ENCODE measurements at places on chromosomes 6 and 20.

DNA sequence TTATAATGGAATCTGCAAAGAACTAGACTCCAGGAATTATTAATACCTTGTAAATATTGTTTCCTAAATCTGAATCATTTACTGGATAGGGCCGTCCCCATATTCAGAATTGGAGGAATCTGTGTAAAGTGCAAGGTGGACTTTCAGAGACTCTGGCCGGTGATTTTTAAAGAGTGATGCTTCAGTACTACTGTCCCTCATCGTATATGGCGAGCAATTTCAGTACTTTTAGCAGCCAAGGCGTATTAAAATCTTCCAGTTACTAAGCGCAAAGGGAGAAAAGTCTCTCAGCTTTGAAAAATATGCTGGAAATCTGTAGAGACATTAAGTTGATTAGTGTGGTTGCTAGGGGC lies 483 bp downstream of the SMIM26 start:
- no peak for DNase-seq

DNA sequence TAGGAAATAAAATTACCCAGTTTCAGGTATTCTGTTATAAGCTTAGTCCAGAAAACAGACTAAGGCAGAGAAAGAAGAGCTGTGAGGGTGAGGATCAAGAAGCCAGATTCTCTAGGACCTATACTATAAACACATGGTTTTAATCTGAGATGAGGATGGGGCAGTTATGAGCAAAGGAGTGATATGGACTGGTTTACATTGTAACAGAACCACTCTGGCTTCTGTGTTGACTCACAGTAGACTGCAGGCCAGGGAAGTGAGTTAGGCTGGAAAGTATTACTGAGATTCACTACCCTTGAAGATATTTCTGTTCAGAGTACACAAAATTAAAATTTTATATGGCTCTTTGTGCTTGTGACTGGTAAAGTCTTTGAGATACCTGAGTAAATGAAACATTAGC lies 3.2 kb upstream of the RWDD1 start:
- no peak for DNase-seq

GRCh38 chr20:49052334-49052733 lies 6.2 kb downstream of the CSE1L start:
- DNase-seq = peak; percentile 38

GRCh38 chr6:111980971-111981840 lies 72.7 kb upstream of the CCN6 start:
- DNase-seq = no peak

DNA sequence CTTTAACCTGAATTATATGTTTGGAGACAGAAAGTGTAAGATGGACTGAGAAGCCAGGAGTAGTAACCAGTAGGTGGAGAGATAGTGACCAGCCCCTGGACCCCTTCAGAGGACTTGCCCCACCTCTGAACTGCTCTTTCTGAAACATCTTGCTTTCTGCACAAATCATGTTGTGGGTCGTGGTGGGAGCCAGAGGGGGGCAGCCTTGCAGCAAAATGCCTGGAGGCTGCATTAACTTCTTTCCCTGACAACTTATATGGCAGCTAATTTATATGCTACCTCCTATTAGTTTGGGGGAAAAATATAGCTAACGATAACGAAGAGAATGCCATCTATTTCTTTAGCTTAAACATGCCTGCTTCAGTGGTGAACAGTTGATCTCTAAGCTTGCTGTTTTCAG lies 859.8 kb downstream of the MAFB start:
- DNase-seq = no peak

DNA sequence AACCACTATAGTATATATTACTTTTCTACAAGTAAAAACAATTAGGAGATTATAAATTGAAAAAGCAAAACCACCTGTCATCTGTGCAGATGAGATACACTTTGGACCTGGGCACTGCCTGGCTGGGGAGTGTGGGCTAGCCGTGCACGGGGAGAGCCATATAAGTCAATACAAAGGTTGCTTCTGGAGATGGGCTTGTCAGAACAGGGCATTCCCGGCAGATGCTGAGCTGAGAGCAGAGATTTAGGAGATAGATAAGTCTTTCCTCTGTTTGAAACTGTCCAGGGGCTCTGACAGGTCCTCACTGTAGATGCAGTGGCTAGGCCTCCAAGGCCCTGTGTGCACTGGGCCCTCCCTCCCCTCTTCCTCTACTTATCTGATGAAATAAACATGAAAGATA lies 34.5 kb downstream of the CD164 start:
- DNase-seq = no peak

DNA sequence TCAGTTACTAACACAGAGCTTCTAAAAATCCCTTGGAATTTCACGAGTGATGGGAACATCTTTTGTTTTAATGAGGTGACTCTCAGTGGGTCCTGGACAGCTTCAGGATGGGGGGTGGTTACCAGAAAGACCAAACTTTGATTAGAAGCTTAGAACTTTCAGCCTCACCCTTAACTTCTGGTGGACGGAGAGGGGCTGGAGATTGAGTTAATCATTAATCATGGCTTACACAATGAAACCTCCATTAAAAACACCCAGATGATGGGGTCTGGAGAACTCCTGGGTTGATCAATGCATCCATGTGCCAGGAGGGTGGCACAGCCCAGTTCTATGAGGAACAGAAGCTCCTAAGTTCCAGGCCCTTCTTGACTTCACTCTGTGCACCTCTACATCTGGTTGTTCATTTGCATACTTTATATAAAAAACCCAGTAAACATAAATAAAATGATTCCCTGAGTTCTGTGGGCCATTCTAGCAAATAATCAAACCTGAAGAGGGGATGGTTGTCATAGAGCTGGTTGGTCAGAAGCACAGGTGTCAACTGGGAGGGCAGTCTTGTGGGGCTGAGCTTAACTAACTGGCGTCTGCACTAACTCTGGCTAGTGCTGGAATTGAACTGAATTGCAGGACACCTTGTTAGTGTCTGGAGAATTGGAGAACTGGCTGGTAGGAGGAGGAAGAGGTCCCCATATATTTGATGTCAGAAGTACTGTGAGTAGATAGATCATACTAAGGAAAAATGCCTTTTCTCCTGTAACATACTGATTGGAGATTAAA lies 10.3 kb downstream of the RMND1 start:
- no peak for DNase-seq

- DNase-seq = peak; percentile 56
Measured at GRCh38 chr6:38443352-38444144, 196.2 kb downstream of the BTBD9 start.

DNA sequence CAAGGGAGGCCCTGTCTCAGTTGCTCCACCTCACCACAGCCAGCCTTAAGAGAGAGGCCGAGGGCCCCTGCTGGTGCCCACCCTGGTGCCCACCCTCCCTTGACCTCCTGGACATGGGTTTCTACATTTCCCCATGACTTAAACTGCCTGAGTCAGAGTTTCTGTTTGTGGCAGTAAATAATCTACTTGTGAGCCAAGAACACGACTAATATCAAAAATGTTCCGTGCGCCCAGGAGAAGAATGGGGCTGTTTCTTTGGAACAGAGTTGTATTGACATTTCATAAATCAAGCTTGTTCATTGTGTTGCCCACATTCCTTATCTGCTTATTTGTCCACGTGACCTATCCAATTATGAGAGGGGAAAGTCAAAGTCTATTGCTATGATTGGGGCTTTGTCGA lies 143.5 kb downstream of the ANKRD60 start:
- no peak for DNase-seq

DNA sequence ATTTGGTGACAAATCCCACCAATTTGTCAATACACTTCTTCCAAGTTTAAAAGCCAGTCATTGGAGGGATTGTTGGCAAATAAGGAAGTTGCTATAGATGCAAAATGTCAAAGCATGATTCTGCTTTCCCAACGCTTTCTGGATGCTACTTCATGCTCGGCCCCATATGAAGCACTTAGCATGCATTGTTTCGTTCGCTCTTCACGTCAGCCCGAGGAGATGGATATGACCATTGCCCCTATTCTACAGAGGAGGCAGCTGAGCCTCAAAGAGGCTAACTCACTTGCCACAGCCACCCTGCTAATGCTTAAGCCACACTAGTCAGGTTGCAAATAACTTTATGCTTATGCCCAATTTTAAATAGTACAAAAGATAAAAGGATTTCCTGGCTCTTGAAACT lies 2.8 kb upstream of the NXT1 start:
- no peak for DNase-seq

GRCh38 chr6:21593927-21594415 lies 420 bp downstream of the SOX4 start:
- no peak for DNase-seq

DNA sequence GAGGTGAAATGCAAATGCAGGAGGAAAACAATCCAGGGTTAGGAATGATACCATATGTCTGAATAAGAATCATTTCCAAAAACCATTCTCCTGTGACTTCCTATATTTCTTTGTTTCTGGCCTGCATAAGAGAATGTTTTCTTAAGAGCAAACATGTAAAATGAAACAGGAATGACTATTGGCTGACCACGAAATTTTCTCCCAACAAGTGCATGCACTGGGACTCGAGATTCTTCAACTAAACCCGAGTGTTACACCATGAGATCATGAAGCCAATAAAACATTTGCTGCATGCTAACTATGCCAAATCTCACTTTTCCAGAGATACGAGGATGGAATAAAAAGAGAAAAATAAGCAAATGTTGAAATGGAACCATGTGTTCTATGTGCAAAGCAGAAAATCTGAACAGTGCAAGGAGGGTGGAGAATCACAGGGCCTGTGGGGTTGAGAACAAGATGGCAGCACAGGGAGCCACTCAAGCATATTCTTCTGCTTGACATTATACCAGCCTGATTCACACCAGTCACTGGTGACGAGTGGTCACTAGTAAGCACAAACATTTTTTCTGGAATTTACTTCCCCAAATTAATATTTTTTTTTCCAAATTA lies 212.2 kb upstream of the FOXA2 start:
- peak; percentile 26 for DNase-seq

GRCh38 chr6:137707590-137708360 lies 159.3 kb upstream of the TNFAIP3 start:
- peak; percentile 72 for DNase-seq

- DNase-seq = no peak
Measured at GRCh38 chr20:1875762-1876161, 19.4 kb upstream of the SIRPA start.

- DNase-seq = peak; percentile 48
Measured at GRCh38 chr6:141077355-141078333, 1055.1 kb upstream of the GJE1 start.

GRCh38 chr6:170088582-170088955 lies 202.3 kb downstream of the DLL1 start:
- no peak for DNase-seq

- DNase-seq = peak; percentile 18
Measured at GRCh38 chr6:123804014-123804786, 535 bp downstream of the NKAIN2 start.

GRCh38 chr6:47238456-47238995 lies 71.2 kb downstream of the TNFRSF21 start:
- DNase-seq = no peak

DNA sequence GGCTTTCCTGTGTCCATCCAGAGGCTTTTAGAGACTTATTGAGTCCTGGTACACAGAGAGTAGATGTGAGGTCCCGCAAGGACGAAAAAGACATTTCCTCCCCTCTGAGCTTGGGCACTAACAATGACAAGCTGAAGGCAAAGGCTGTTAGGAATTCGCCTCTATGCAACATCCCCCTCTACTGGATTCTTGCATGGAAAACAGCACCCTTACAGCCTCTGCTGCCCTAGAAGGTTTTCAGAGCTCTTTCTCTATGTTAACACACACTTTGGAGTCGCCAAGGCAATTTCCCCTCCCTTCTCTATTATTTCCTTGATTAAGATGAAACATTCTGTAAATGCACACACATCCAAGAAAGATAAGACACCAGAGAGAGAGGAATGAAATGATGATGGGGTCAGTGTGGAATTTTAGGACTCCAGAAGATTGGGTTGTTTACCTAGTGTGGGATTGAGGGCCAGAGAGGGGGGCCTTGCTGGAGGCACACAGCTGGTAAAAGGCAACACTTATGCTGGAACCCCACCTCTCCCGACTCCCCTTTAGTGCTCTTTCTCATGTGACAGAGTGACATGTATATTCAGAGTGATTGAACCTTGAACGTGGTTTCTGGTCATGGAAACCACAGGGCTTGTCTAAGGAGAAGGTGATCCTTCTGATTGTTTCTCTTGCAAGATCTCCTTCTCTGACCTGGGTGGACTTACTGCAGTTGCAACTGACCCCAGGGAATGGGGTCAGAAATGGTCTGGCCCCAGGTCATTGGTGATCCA lies 300.7 kb downstream of the CLIC5 start:
- DNase-seq = peak; percentile 83

DNA sequence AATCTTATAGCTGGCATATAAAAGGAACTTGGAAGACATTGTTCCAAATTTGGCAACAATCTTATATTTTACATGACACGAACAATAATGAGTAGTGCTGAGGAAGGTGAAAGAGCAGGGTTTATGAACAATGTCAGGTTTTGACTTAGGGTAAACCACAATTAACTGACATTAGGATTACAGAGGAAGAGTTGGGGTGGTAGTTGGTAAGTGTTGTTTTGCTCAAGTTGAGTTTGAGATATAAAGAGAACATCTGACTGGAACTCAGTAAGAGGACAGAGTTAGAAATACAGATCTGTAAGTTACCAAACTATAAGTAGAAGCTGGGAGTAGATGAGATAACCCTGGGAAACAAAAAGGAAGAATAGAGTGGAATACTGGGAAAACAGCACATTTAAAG lies 15.1 kb downstream of the RTN4IP1 start:
- no peak for DNase-seq

DNA sequence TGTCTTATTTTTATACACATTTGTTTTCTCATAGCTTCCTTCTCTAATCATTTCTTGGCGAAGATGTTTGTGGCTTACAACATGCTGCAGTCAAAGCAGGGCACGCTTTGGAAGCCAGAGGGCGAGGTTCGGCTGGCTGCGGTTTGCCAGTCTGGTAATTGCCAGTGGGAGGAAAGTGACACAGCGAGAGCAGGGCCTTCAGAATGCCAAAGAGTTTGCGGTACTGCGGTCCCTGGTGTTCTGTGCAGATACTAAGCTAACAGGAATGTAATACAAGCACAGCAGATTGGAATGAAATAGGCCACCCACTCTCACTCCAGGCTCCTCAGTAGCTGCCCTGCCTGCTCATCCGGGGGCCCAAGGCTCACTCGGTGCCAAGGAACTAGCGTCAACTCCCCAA lies 58.7 kb upstream of the TGM3 start:
- DNase-seq = peak; percentile 95

DNA sequence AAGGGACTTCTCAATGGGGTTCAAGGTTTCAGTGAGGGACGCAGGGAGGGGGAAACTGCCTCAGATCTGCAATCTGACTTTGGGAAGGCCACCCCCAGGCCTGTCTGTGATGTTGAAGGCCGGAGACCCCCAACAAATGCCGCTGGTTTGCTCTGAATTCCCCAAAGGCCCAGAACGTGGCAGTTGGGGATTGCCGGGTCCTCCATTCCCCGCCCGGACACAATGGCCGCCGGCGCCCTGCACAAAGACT lies 326 bp upstream of the BCL2L1 start:
- DNase-seq = no peak

- peak; percentile 40 for DNase-seq
Measured at GRCh38 chr6:44353336-44353735, 10.9 kb downstream of the SPATS1 start.

- no peak for DNase-seq
Measured at GRCh38 chr20:57047281-57048026, 219.0 kb downstream of the BMP7 start.

- DNase-seq = peak; percentile 76
Measured at GRCh38 chr6:90397929-90398674, 101.5 kb upstream of the BACH2 start.
